ENCODE measurements at places on chromosomes 12 and 14.

DNA sequence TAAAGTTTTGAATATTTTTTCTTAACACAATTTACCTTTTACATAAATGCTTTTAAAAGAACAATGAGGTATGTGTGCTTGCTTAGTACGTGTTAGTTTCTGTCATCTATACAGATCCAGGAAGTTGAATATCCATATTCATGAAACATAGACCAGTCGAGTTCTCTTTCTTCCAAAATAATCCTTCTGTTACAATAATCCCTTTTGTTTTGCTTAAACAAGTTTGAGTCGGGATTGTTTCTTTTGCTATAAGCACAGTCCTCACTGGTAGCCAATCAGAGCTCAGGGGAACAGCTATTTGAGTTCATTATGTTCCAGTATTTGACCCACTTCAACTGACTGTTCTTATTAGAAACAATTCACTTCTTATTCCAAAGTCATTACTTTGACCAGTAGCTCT lies 214.7 kb upstream of the FLRT2 start:
- DNase-seq: no peak

DNA sequence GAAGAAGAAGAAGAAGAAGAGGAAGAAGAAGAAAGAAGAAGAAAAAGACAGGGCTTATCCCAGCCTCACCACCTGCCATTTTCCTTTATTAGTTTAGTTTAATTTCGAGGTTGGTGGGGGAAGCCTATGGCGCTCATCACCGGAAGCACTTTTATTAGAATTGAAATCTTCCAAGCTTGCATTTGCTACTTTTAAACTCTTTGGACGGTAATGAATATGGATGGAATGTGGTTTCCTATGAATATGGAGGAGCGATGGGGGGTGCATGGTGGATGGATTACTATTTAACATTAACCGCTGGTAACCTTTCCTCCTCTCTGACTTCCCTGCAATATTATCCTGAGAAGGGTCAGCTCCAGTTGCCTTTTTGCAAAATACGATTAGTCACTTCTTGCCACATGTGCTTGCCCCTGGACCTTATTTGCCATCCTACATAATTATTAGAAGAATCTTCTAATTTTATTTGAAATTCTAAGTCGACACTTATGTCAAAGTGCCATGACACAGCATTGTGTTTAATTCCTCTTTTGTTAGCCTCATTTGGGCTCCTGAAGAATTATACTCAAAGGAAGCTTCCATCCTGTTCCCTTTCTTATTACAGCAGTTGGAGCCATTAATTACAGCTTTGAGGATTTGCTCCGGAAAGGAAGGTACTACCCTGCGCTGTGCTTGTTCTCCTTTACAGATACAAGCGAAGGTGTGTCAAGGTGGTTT lies 424.5 kb downstream of the VRK1 start:
- no peak for DNase-seq

DNA sequence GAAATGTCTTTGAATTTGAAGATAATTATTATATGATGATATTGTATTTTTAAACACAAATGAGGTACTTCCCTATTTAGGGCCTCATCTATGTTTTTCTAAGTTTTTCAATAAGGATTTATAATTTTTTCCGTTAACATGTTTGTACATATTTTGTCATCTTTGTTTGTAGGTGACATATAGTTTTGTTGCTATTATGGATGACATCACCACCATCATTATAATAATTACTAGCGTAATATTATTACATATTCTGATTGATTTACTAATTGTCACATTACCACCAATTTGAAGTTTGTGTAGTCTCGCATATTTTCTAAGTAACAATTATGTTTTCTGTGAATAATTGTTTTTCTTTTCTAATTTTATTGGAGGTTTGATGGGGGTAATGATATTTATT lies 147.2 kb upstream of the DAAM1 start:
- DNase-seq: no peak

DNA sequence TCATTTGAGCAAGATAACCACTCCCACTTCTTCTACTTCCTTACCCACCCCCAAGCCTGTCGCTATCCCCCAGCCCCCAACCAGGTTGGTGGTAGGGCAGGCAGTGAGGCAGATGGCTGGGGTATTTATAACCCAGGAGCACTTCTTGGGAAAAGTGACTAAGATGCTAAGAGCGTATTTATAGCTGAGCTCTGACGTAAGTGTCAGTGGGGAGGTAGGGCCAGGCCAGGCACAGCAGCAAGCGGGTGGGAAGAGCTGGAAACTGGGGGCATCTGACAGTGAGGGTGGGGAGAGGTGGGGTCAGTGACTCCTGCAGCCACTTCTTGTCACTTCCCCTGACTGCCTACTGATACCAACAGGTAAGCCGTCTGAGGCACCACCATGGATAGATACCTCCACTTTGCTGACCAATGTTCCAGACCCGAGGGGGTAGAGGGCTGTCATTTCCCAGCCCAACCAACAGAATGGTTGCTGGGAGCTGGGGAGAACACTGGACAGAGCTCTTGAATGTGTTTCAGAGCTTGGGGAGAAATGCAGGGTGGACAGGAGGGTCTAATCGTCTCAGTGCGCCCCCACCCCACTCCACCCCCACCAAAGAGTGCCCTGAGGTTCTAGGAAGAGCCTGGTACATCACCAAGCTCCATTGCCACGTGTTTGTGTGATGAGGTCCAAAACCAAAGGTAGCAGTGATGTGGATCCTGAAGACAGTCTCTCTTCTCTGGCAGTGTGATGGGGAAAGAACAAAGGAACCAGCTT lies 2.7 kb upstream of the INHBE start:
- DNase-seq: no peak

DNA sequence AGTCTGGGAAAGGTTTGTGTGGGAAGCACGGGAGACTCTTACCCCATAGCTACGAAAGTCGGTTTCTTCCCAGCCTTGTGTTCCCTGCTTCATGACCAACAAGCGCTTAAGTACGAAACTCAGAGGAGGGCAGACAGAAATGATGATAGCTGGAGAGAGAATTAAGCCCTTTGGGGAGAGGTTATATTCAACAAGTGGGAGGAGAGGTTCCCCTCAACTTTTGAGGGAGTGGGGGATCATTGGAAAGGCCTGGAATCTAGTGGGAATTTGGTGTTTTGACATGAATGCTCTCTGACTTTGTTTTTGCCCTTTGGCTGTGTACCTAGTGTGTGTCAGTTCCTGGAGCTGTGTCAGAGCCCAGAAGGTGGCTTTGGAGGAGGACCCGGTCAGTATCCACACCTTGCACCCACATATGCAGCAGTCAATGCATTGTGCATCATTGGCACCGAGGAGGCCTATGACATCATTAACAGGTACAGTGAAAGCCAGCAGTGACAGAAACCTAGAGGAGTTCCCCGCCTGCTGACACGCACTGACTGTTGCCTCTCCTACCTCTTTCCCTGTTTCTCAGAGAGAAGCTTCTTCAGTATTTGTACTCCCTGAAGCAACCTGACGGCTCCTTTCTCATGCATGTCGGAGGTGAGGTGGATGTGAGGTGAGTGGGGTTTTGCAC lies 40.6 kb downstream of the FNTB start:
- DNase-seq: no peak

DNA sequence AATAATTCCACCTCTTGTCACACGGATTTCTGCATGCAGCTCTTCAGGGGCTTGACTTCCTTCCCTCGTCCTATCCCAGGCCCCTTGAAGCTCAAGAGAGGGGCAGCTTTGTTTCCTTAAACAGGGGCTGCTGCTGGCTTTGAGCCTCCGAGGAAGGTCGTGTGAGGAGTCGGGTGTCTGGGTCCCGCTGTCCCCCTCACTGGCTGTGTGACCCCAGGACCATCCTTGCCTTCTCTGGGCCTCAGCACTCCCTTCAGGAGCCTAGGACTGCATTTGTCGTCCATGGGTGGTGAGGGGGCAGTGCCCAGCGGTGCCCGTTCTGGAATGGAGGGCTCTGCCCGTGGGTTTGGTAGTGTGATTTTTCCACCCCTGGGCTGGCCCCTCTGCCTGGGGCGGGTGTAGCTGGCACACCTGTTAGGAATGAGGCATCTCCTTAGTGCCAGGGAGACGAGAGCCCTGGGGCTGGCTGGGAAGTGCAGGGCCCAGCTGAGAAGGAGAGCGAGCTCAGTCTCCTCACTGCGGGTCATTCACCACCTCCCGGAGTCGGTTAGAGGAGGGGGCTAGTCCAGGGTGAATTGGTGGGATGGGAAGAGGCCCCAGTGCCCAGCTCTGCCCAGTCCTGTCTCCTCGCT lies 60.8 kb downstream of the TSPAN9 start:
- no peak for DNase-seq

DNA sequence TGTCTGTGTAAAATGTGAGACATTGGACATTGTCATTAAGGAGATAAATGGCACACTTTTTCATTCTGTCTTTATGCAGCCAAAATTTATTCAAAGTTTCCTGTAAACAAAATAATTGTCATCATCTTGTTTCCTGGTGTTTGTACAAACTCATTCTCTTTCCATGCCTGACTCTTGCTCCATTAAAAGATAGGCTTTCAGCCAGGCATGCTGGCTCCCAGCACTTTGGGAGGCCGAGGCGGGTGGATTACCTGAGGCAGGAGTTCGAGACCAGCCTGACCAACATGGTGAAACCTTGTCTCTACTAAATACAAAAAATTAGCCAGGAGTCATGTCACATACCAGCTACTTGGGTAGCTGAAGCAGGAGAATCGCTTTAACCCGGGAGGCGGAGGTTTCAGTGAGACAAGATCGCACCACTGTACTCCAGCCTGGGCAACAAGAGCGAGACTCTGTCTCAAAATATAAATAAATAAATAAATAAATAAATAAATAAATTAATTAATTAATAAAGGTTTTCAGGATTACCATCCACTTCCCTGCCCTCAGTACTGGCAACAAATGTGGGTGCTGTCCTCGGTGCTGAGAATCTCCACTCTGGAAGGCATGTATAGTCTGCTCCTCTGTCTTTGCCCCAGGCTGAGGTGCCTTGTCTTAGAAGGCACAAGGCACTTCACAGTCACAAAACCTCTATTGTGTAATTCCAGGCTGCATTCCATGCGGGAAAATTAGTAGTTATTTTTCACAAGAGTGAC lies 83.2 kb downstream of the PAH start:
- DNase-seq: no peak

DNA sequence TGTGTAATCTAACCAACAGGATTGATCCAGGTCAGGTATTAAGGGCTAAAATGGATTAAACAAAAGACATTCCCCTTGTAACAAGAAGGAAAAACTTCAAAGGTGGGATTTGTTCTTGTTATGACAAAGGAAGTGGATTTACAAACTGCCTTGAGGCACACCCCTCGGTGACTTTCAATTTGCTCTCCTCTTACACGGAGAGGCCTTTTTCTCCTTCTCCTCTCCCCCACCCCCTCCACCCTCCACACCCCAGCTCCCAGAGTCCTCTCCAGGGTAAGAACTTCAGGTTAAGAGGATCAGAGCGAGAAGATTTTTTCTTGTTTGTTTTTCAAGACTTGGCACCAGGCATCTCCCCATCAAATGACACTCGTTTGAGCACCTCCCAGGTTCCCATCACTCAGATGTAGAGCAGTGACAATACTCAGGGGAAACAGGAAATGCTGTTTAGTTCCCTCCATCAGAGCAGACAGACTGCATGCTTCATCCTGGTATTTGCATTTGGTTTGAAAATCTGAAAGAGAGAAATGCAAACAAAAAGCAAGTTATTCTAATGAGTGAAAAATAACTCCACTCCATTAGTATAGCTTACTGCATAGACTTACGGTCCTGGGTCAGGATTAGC lies 77.6 kb upstream of the TMEM260 start:
- DNase-seq: peak; percentile 27

DNA sequence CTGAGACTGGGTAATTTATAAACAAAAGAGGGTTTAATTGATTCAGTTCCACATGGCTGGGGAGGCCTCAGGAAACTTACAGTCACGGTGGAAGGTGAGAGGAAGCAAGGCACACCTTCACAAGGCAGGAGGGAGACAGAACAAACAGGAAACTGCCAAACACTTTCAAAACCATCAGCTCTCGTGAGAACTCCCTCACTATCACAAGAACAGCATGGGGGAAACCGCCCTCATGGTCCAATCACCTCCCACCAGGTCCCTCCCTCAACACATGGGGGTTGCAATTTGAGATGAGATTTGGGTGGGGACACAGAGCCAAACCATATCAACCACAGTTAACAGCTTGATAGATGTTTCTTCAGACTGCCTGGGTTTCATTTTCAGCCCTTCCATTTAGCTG lies 6.2 kb upstream of the GNPNAT1 start:
- no peak for DNase-seq

GRCh38 chr14:68898248-68899032 lies 80.7 kb downstream of the ACTN1 start:
- DNase-seq: no peak

GRCh38 chr12:108876550-108876949 lies 3.3 kb upstream of the DAO start:
- DNase-seq: no peak

DNA sequence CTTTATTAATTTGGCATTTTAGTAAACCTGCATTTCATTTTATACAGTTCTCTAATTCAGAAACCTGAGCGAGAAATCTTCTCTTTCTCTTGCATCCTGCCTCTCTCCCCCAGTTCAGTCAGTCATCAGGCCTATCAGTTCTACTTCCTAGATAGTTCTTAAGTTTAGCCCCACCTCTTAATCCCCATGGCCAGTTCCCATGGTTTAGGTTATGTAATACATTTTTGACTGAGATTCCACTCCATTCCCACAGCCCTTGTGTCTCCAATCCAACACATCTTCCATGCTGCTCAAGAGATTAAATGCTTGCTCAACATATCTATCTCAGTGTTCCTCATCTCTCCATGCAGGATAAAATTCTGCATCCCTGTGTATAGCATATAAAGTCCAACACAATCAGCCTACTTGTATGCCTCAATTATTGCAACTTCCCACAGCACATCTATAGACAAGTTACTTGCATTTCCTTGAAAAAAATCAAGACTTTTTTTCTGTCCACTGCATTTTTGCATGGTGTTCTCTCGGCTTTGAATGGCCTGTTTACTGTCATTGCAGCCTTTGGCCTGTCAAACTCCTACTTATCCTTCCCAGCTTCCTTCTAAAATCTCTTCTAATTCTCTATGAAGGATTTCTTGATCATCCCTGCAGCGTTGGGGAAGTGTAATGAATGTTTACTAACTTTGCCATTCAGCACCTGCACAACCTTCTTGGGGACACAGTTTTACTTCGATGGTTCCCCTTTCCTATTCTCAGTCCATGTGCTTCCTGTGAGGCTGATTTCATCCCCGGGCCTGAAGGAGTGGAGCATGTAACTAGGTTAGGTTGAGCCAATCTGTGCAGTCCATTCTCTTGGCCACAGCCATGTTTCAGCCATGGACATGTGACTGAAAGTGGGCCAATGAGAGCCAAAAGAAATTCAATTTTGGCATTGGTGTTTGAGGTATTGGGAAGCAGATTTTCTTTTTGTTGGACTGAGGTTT lies 80.8 kb downstream of the DACT1 start:
- DNase-seq: no peak

- peak; percentile 6 for DNase-seq
Measured at GRCh38 chr12:61524851-61525250, 735.4 kb upstream of the USP15 start.

All from NCI-H1105 treated with DMSO at 0.1 percent for 48 hours (cell line).